Lung microvascular endothelial cell (primary cell): ENCODE measurements at places on chromosomes 11 and 22.
A peak's percentile ranks its signal among the peaks of the same experiment; 100 is the strongest.

GRCh38 chr22:49936018-49936972 lies 17.9 kb downstream of the CRELD2 start:
- DNase-seq, result peak; percentile 99

GRCh38 chr22:33139937-33140336 lies 81.8 kb upstream of the SYN3 start:
- no peak for DNase-seq

DNA sequence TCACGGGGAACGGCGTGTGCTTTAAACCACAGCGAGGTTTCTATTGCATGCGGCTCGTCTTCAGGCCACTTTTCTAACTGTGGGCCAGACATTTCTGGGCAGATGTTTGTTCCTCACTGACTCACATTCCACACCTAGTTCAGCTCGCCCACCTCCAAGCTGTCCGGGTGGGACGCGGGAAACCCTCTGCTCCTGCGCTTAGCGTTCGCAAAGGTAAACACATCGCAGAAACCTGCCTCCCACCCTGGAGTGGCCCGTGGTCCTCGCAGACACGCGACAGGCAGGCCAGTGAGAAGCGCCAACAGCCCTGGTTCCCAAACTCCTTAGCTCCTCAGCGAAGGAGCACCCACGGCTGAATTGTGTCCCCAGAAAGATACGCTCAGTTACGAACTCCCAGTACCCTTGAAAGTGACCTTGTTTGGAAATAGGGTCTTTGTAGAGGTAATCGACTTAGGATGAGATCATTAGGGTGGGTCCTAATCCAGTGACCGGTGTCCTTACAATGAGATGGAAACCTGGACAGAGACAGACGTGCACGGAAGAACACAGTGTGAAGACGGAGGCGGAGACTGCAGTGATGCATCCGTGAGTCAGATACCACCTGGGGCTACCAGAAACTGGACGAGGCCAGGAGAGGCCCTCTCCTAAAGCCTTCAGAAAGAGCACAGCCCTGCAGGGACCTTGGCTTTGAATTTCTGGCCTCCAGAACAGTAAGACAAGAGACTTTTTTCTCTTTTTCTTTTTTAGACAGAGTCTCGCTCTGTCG lies 82.7 kb downstream of the CELSR1 start:
- no peak for DNase-seq

- DNase-seq, result no peak
Measured at GRCh38 chr11:95680169-95680929, 109.2 kb downstream of the FAM76B start.

- DNase-seq, result no peak
Measured at GRCh38 chr11:35525501-35526175, at the start of gene PAMR1. PAMR1 (minus strand) TSS chr11:35525616; CDS start chr11:35525585, 31 bp downstream.

GRCh38 chr11:68282141-68282860 lies 10.5 kb upstream of the C11orf24 start:
- DNase-seq, result peak; percentile 37

DNA sequence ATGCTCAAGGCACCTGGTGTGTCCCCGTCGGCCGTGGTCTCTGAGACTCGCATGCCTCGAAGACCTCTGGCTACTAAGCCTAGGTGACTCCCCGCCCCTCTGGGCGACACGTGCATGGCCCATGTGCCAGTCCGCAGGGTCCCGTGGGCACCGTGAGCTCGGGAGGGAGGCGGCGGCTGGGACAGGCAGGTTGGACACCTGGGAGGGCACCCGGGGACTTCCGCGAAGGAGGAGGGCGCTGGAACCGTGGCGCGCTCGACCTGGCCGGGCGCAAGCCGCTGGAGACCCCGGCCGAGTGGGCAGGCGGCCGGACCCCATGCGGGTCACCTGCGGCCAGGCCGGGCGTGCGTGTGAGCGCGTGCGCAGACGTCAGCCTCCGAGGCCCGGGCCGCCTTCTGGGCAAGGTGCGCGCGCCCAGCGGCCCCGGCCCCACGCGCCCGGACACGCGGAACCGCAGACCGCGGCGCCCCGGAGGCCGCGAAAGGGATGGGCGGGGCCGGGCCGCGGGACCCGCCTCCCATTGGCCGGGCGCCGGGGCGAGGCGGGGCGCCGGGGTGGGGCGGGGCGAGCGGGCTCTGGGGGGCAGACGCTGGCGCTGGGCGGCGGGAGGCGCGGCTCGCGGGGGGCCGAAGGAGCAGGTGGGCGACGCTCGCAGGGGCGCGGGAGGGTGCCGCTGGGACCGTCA lies 579 bp upstream of the RASD2 start:
- DNase-seq, result peak; percentile 17

GRCh38 chr11:6258141-6258540 lies 1.5 kb upstream of the CCKBR start:
- DNase-seq, result no peak

DNA sequence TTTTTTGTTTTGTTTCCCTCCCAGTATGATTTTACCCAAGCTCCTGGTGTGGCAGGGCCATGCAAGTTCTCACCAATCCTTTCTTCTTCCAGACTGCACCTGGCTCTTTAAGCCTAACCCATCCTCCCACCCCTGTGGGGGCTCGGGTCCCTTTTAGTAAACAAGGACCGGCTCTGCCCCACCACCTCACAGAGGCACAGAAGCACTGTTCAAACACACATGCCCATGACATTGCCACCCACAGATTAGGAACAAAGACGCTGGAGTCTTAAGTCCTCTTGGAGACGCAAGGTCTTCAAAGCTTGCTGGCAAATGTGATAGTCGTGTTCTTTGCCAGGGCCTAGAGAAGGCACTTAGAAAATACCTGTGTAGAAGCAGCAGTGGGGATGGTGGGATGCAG lies 18.9 kb downstream of the UQCR10 start:
- DNase-seq, result no peak

DNA sequence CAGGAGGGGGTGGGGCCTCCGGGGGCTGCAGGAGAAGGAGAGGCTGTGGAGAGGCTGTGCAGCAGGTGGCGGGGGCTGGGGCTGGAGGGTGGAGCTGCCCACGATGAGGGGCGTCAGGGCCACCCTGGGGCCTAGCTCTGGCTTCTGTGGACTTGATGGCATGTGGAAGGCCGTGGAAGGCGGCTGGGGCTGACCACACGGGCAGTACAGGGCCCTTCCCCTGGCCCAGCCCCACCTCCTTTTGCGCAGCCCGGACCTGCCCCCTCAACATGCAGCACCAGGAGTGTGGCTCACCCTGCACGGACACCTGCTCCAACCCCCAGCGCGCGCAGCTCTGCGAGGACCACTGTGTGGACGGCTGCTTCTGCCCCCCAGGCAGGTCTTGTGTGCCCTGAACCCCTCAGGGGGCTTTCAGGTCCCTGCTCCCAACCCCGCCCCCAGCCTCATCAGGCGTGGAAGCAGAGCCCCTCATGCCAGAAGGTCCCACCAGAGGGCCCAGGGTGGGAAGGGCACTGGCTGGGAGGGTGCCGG lies 6.1 kb downstream of the MUC5B start:
- DNase-seq, result no peak

- no peak for DNase-seq
Measured at GRCh38 chr11:117303101-117303500, 12.0 kb downstream of the BACE1-AS start.

DNA sequence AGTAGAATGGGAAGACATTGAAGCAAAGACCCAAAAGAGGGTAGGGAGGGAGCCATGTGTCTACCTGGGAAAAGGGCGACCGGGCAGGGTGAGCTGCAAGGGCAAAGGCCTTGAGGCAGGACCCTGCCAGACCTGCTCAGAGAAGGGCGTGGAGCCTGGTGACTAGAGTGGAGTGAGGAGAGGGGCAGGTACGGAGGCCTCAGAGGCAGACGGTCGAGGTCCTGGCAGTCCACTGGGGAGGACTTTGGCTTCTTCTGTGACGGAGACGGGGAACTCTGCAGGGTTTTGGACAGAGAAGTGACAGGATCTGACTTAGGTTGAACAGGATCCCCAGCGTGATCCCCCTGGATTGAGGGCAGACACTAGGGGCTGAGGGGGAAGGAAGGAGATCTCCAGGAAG lies 12.9 kb downstream of the RIBC2 start:
- no peak for DNase-seq

- peak; percentile 45 for DNase-seq
Measured at GRCh38 chr11:86688398-86689179, 16.2 kb upstream of the ME3 start.

DNA sequence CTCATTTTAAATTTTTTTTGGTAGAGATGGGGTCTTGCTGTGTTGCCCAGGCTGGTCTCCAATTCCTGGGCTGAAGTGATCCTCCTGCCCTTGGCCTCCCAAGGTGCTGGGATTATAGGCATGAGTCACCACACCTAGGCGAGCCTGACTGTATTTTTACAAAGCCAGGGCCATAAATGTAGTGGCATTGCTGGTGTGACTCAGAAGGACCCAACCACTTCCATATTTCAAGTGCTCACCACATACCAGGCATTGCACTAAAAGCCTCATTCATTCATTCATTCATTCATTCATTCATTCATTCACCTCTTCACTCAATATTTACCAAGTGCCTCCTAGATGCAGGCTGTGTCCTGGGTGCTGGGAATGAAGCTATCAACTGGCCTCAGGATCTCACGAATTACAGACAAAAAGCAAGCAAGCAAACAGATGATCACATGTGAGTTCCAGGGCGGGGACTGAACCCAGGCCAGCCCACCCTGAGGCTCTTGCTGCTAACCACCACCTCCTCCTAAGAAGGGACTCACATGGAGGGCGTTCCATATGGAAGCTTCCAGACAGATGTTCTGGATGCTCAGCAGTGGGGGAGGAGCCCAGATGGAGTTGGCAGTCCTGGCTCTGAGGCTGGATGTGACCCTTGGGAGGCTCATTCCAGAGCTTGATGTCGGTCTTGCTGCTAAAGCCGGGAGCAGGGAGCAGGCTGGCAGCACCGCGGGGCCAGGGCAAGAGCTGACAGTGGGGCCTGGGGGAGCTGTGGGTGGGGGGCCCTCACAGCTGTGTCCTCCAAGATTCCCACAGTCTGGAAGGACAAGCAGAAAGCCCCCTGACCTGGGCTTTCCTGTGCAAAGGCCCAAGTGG lies 158.8 kb downstream of the CTTN start:
- no peak for DNase-seq

GRCh38 chr22:24845041-24845898 lies 39.3 kb downstream of the SGSM1 start:
- DNase-seq, result no peak

DNA sequence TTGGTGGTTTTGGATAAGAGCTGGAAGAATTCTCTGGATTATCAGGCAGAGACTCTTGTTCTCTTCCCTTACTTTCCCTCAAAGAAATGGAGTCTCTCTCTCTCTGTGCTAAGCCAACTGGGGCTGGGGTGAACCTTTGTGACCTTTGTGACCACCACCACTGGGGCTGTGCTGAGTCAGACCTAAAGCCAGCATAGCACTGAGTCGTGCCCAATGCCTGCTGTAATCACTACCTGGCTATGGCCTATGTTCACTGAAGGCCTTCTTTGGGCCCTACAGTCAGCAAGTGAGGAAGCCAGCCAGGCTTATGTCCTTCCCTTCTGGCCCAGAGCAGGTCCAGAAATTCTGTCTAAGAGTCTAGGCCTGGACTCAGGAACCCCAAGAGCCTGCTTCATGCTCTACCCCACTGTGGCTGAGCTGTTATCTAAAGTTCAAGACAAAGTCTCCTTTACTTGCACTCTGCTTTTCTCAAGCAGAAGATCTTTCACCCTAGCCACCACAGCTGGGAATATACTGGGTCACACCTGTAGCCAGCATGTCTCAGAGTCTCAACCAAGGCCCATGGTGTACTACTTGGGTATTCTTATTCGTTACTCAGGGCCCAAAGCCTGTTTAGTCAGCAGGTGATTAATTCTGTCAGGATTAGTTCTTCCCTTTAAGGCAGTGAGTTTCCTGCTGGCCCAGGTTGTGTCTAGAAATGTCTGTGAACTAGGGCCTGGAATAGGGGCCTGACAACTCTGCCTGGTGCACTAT lies 86.0 kb downstream of the EHF start:
- DNase-seq, result no peak

DNA sequence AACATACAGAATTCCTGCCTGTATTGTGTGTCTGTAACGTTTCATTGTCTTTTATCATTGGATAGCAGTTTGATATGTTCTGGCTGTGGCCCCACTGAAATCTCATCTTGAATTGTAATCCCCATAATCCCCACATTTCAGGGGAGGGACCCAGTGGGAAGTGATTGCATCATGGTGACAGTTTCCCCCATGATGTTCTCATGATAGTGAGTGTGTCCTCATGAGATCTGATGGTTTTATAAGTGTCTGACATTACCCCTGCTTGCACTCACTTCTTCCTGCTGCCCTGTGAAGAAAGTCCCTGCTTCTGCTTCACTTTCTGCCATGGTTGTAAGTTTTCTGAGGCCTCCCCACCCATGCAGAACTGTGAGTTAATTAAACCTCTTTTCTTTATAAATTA lies 19.6 kb upstream of the MTMR2 start:
- no peak for DNase-seq

DNA sequence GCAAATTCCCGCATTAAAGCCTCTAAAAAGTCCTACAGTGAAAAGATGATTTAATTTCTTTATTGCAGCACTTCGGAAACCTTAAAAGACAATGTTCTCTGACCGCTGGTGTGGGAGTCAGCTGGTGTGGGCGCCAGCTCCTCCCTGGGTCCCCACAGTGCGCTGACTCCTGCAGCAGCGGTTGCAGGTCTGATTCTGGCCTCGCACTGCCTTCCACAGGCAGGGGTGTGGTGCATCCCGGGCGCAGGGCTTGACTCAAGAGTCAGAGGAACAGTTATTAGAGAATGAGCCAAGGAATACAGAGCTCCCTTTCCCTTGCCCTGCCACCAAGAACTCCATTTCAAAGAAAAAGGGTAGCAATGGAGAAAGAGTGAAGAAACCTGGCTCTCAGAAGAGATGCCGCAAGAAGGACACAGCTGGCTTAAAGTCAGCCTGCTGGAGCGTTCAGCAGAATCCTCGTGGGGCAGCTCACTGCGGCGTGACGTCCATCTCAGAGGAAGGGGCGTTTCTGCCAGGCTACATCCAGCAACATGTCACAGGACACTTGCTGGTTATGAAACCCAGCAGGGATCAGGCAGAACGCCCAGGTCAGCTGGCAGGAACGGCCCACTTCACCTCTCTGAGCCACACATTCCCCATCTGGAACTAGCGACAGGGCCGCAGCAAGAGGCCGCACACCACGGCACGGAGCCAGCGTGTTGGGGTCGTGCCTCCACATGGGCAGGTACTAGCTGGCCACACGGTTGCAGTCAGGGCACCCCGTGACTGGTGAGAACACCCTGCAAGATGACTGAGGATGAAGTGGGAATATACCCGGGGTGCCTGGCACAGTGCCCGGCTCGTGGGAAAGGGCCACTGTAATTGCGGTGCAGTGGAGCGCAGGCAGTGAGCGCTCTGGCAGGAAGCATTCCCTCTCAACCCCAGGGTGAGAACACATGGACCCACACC lies 18.1 kb upstream of the EFCAB6 start:
- DNase-seq, result no peak

DNA sequence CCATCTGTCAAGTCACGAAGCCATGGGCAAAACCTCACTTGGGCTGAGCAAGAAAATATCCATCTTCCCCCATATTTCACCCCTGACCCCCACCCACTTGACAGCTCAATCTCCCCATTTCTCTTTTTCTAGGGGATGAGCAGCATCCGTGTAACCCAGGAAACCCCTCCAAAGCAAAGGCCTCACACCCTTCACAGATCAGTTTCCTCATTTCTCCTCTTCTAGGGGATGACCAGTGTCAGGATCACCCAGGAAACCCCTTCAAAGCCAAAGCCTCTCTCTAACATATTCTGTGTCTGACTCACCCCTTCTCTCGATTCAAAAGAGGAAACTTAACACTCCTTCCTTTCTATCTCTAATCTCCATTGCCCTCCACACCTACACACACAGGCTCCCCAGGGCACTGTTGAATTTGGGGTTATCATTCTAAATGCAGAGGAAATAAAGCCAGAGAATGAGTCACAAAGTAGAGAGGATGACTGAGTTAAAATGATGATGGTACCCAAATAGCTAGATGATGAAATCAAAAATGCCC lies 439.7 kb downstream of the BUD13 start:
- no peak for DNase-seq
